Erythroblast (primary cell): ENCODE measurements at places on chromosomes 2 and 18.

GRCh38 chr18:76522551-76522950, 27.5 kb upstream of the ZNF516 start:
- no peak for DNase-seq

- no peak for DNase-seq
These were observed 16.6 kb upstream of the GALNT1 start for GRCh38 chr18:35564795-35565453.

- no peak for DNase-seq
These were observed 18.7 kb upstream of the ATOH8 start for GRCh38 chr2:85734942-85735608.

DNA sequence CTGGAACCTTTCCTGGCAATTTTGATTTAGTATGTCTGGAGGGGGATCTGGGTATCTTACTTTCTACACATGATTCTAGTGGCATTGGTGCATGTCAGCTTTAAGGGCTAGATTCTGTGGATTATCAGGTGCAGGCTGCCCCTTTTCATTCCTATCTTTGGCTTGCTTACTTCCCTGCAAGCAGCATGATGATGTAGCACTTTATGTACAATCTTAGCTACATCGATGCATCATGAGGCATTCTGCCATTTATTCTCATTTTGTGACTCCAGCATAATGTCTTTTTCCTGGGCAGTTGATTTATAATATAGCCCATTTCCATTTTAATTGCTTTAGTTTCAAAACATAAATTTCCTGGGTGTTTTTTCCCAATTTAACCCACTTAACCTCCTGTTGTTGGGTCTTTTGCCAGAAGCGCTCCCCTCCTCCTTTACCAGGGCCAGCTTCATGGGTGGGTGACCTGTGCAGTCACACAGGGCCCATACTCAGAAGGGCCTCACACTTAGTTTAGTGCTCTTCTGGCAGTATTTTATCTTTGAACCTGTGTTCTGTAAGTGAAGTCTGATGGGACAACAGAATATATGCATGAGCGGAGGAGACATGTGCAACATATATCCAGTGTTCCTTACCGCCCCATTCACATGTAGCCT, 36.0 kb downstream of the TPGS2 start:
- DNase-seq: peak; percentile 26

GRCh38 chr2:167732326-167732725, 515.1 kb downstream of the STK39 start:
- no peak for DNase-seq

GRCh38 chr2:240630771-240631547, 5.7 kb downstream of the GPR35 start:
- DNase-seq: no peak

DNA sequence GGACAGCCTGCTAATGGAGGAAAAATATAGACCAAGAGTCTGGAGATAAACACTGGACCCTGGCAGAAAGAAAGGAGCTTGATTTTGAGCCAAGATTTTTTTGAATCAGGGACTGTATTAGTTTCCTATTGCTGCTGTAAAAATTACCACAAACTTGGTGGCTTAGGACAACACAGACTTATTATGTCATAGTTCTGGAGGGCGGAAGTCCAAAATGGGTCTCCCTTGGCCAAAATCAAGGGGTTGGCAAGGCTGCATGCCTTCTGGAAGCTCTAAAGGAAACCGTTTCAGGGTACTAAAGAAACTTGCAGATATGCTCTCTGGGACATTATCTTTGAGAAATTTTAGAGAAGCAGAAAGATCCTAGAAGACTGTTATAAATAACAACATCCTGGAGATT, 140.1 kb downstream of the BABAM2 start:
- DNase-seq: no peak

DNA sequence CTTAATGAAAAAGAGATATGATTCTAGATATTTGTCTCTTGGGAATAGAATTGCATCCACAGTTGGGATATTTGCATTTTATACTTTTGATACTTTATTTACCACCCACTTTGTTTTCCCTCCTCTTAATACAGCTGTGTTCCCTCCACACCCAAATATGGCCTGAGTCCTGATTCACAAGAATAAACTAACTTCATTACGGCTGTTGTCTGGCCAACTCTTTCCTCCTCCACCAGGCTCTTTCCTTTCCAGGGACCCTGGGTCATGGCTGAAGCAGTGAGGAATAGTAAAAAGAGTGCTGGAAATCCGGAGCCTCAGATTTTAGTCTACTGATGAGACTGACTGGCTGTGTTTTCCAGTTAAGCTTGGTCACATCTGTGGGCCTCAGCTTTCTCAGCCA, 48.4 kb upstream of the STAM2 start:
- DNase-seq: no peak

- DNase-seq: no peak
These were observed 1.3 kb downstream of the LRRC30 start for GRCh38 chr18:7232218-7232617.
